ENCODE measurements at places on chromosomes 4 and X. TPM values are rescaled to one million over a fixed set of nuclear protein-coding genes. Genes with fewer than 3 reads are reported as not detected.
A peak's percentile ranks its signal among the peaks of the same experiment; 100 is the strongest.

Gene RBMXL3
- total RNA-seq, result not detected

Gene TREX2
- 0.84 TPM for total RNA-seq

Gene COL4A6
- total RNA-seq, result 0.08 TPM

GRCh38 chr4:156929386-156930105, 42.1 kb downstream of the PDGFC start:
- DNase-seq, result no peak

DNA sequence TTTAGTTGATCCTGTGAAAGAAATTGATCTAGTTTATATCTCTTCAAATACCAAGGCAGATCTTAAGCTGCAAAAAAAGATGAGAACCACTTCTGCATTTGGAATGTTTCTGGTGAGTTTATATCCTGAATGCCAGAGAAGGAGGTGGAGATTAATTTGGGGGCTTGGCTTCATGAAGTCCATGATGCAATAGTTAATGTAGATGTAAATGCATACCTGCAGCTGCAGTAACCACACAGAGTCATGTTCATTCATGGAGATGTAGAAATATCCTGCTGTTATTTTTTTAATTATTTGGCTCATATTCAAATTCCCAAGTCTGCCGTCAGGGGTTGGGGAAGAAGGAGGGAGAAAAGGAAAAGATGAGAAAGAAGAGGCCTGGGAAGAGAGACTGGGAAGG, at the start of gene SULT1E1:
Gene SULT1E1, minus strand, starts transcription at position 94 of the 400 bp plus-strand sequence. CDS start 2,501 bp downstream, outside the sequence.
- peak; percentile 29 for DNase-seq

DNA sequence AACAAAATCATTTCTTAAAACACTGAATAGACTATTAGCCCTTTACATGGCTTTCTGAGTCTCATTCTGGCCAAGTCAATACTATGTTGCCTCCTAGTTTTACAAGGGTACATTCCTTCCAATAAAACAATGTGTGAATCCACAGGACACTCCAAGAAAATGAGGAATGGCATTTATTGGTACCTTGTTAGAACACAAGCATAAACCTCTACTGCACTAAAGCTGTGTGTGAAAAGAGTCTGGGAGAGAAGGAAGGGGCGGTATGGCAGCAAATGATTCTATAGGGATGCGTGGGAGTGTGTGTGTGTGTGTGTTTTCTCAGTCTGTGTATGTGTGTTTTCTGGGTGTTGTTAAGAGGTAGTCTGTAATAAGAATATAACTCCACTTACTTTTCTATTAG, 48.9 kb downstream of the CXCL1 start:
- DNase-seq, result no peak

DNA sequence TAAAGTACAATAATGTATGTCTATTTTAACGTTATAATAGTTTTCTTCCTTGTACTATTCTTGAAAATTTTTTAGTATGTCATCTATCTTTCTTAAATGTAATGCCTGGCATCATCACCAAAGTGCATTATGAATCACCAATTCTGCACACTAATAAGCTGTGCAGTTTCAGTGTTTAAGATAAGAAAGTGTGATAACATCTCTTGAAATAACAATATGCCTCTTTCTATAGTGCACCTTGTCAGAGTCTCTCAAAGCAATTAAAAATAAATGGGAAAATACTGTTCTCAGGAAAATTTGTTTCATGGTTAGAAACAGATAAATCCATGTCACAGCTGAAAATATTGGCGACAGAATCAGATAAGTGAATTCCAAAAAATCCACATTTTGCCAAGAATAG, 457.4 kb upstream of the PCDH10 start:
- DNase-seq, result no peak
